Muscle of arm (tissue), 14 donors: ENCODE measurements at places on chromosomes 4 and X.

DNA sequence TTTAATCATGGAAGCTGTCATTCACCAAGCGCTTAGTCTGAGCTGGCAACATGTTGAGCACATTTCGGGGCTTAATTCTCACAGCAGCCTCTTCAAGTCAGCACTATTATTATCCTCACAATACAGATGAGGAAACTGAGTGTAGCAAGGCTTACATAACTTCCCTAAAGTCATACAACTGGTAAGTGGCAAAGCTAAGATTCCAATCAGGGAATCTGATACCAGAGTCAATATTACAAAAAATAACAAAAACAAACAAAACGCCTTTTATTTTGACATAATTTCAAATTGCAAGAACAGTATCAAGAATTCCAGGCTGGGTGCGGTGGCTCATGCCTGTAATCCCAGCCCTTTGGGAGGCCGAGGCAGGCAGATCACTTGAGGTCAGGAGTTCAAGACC lies 120.4 kb upstream of the DUSP21 start:
- no peak for DNase-seq

DNA sequence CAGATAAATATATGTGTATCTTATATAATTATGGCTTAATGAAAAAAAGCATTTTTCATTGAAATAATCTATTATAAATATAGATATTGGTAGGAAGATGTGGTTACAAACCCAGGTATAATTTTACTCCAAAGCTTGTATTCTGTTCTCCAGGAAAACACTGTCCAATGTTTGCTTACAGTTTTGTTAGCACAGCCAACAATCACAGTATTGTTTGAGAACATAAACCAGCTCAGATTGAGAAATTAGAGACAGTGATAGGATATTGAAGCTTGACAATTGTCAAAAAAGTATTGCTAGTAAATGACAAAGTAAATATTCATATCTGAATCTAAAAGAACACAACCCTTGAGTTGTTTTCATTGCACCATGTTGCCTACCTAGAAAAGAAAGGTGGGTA lies 228.8 kb downstream of the ADGRL3 start:
- DNase-seq: no peak

GRCh38 chrX:100674705-100675104 lies 30.7 kb downstream of the SRPX2 start:
- no peak for DNase-seq

GRCh38 chr4:41600243-41600912 lies 62.4 kb downstream of the LIMCH1 start:
- no peak for DNase-seq

DNA sequence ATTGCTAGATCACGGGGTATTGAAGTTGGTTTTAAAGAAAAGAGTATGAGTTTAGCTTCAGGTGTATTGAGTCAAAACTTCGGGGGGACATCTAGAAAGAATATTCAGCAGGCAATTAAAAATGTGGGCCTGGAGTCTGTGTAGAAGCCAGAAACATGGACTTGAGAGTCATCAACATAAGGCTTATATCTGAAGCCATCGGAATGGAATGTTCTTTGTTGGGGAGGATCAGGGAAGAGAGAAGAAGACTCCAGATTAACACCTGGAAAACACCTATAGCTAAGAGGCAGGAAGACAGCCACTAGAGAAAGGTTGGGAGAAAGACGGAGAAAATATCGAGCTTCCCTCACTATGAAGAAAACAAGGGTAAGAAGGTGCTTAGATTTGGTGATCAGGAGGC lies 69.5 kb downstream of the BEND2 start:
- DNase-seq: no peak

- DNase-seq: no peak
Observed at GRCh38 chr4:10589799-10590198, 94.8 kb downstream of the CLNK start.

- DNase-seq: no peak
Observed at GRCh38 chr4:78940752-78941151, 1.5 kb upstream of the PAQR3 start.
